Stimulated activated CD8-positive, alpha-beta memory T cell treated with anti-CD3 and anti-CD28 coated beads, Interleukin-15, amount 100 ng/mL, for 48 hours (primary cell): ENCODE measurements at places on chromosomes 5 and 9.

DNA sequence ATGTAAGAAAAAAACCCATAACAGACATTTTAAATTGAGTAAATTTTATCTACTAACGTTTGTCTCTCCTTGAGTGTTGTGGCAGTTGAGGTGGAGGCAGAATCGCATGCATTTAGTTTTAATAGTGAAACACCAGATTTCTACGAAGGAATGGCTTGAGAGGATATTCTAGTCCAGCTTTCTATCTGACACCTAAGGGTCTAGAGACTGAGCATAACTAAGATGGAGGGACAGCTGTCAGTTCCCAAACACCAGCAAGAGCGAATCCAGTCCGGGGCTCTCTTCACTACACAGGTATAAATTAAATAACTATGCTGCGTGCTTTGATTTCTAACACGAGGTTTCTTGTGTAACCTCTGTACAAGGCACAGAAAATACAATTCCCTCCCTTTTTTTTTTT is 1.4 kb downstream of the NCBP1 start:
- DNase-seq: no peak

GRCh38 chr5:161403996-161404395 is 142.5 kb downstream of the GABRB2 start:
- DNase-seq: no peak

GRCh38 chr5:122954719-122955118 is 81.8 kb downstream of the PPIC start:
- no peak for DNase-seq

GRCh38 chr5:113325054-113325453 is 109.7 kb downstream of the TSSK1B start:
- DNase-seq: no peak

DNA sequence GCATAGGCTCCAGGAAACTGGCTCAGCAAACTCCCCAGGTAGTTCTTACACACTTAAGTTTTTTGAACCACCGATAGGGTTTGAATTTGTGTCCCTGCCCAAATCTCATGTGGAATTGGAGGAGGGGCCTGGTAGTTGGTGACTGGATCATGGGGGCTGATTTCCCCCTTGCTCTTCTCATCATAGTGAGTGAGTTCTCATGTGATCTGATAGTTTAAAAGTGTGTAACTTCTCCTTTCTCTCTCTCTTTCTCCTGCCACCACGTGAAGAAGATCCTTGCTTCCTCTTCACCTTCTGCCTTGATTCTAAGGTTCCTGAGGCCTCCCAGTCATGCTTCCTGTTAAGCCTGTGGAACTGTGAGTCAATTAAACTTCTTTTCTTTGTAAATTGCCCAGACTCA is 22.4 kb upstream of the HACD4 start:
- no peak for DNase-seq

DNA sequence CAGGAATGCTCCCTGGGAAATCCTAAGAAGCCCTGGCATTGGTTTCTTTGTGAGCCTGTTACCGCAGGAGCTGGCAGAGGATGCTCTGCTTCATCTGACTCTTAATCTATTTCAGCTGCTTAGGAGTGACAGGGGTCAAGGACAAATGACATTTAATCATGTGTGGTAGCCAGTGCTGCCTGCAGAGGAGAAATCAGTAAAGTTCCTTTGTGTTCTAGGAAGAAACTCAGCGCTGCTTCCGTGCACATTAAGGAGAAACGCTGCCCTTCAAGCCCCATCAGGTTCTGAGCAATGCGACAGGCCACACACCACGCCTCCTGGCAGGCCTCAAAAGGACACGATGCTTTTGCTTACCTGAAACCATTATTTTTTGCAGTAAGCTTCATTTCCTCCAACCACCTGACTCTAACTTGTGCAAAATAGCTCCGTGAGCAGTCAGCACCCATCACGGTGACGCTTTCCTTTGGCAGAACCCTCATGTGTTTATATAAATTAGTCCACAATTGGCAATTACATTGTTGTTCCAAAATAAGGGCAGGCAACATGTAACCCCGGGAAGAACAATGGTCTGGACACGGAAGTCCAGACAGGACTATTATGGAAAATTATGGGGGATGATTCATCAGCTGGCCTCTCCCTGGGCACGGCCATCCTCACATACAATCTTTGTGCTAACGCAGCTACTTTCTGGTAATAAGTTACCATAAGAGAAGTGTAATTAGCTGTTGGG is 387.9 kb upstream of the DAP start:
- DNase-seq: no peak

DNA sequence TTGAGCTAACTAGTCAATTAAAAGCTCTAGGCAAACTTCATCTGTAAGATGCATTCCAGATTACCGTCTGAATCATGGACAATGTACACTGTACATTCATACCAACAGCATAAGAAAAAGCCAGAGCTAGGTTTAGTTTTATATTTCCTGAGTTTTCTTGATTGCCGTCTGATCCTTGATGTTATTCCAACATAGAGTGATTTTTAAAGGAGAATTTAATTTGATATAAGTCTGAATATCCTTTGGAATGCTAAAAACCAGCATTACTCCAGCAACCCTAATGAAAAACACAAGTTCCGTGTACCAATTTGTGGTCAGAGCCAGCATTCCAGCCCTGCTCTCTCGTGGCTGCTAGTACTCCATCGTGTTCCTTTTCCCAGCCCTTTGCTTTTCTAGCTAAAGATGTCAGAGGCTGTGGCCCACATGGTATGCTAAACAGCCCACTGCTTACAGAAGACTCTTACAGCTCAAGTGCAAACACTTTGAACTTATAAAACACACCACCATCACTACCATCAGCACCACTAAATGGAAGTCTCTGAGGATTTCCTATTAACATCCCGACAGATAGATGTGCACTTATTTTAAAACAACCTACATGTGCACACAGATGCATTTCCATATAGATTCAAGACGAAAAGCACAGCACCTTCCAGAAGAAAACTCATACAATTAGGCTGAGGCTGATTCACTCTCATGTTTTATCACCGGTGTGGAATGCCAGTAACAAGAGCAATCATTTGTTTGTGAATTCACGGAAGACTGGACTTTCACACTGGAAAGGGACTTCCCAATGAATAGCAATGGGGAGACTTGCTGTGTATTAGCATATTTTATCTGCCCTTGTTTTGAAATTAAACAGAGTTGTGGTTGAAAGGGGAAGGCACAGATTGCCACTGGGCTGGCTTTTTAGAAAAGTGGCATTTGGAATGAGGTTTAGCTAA is 246.9 kb upstream of the GAS1 start:
- no peak for DNase-seq
